ENCODE measurements at places on chromosomes 6 and 20.

DNA sequence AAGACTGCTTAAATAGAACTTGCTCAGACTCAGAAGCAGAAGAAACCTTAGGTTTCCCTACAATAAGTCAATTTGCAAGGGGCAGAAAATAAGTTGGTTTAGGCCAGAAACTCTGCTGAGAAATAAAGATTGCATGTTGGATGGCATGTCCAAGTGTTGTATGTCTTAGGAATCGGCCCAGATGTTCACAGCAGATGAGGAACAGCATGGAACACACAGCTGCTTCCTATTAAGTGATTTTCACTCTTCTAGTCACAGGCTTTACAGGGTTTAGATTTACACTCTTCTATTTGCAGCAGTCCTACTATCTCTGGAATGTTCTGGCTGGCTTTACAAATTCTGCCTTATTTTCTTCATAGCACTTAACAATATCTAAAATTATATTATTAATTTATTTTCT, 3.2 kb downstream of the ZKSCAN4 start:
- no peak for DNase-seq

GRCh38 chr6:40347571-40348011, 239.6 kb downstream of the LRFN2 start:
- DNase-seq, result no peak

- no peak for DNase-seq
Measured at GRCh38 chr20:61940976-61941720, 124.5 kb downstream of the TAF4 start.

- DNase-seq, result no peak
Measured at GRCh38 chr6:9878535-9878934, 536.3 kb downstream of the TFAP2A start.

DNA sequence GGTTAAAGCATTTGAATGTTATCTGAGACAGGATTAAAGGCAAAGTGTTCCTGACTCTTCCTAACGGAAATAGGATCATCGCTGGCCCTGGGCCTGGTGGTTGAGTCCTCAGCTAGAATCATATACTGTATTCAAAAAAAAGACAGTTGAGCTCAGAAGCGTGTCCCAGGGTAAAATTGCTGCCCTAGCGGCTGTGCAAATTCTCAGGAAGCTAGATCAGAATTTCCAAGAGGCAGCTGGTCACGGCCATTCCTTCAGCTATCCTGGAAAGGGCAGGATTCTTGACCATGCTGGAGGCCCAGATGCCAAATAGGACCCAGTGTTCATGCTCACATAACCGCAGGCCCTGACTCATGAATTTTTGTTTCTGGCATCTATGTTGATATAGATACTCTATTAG, 67.4 kb downstream of the STMND1 start:
- no peak for DNase-seq

DNA sequence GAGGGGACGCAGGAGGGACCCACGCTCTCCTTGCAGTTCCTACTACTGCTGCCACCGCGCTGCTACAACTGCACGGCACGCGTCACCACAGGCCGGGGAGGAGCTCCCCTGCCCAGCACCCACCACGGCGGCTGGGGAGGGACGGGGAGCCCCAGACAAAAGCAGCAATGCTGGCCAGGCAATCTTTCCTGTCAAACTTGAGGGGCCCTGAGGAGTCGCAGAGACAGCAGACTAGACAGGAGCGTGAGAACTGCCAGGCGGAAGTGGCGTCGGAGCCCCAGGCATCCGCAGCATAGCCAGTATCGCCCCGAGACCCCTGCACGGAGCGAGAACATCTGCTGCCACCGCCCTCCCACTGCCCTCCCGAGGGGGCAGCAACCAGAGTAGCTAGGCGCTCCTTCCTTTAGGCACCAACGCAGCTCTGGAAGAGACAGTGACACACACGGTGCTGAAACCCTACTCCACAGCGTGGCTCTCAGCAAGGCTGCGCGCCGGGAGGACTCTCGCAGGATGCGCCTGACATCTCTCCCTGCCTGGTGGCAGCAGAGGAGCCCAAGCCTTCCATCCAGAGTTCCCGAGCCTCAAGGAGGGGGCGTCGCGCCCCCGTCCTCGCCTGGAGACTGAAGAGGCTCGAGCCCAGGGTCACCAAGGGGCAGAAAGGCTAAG, 2.2 kb downstream of the TAF4 start:
- no peak for DNase-seq

DNA sequence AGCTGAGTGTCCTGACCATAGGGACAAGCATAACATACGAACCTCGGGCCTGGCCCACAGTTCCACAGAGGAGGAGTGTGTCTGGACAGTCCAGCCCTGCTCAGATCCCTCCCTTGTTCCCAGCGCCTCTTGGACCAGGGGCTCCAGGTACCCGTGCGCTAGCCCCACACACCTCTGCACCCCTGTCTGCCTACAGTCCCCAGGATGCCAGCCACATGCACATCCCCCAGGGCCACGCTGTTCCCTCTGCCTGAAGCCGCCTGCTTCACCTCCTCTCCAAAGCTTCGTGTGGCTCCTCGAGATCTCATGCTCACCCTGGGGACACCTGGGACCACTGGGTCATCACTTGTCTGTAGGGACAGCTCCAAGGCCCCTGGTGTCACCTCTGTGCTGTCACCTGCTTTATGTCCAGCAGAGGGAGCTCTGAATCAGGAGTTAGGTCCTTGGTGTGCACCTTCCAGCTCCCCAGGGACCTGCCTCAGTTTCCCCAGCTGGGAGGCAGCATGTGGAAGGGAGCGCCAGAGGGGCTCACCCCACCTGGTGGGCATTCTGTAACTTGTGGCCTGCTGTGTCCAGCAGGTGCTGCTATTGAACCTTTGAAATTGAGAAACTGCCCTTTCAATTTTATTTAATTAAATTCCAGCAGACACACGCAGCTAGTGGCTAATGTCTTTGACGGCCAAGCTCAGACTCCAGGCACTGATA, 7.3 kb upstream of the YTHDF1 start:
- DNase-seq, result no peak

GRCh38 chr20:47466704-47467459, 34.8 kb upstream of the NCOA3 start:
- DNase-seq, result no peak

DNA sequence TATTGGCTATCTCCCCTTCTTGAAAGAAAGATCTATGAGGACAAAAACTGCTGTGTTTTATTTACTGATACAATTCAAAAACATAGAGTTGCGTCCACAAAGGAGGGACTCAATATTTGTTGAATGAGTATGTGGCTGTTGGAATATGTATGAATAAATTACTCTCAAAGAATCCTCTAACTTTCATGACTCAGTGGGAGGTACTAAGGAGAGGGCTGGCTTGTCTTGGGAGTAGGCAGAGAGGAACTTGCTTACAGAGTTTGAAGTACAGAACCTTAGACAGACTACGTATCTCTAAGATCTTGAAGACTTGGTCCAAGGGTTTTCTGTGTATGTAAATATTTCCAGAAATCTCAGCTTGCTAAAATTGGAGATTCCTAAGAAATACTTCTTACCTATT, 504.0 kb upstream of the PTCHD4 start:
- DNase-seq, result no peak

DNA sequence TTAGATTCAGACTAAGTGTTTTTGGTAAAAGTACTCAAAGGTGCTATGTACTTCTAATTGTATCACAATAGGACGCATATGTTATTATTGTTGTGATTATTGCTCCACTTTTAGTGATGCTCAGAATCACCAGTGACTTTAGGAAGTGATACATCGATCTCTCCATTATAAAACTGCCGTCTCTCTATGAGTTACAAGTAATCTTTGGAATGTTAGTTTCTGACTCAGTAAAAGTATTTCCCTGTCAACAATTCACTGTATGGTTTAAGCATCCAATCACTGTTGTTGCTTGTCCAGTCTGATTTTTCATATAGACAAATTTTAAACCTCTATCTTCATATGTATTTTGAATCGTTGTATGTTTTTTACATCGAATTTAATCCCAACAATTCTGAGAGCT, 9.4 kb downstream of the DCBLD1 start:
- no peak for DNase-seq

DNA sequence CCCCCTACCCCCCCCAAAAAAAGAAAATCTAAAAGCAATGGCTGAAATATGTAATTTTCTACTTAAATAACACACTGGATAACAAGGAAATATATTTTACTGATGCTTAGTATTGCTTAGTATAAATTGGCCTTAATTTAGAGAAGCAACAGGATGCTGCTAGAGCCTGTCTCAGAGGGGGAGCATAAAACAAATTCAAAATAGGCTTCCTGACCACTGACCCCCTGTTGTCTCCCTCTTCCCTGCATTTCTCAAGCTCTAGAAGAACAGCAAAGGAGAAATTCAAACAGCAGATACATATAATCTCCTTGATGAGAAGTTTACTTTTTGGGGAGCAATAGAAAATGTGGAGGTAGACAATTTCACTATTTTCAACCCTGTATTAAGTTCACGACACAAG, 631.1 kb upstream of the GJE1 start:
- DNase-seq, result no peak

- no peak for DNase-seq
Measured at GRCh38 chr20:60715172-60715571, 536.9 kb upstream of the CDH4 start.

GRCh38 chr6:53615633-53616449, 49.7 kb downstream of the KLHL31 start:
- DNase-seq, result no peak

- no peak for DNase-seq
Measured at GRCh38 chr20:9279918-9280401, 211.1 kb downstream of the PLCB4 start.

DNA sequence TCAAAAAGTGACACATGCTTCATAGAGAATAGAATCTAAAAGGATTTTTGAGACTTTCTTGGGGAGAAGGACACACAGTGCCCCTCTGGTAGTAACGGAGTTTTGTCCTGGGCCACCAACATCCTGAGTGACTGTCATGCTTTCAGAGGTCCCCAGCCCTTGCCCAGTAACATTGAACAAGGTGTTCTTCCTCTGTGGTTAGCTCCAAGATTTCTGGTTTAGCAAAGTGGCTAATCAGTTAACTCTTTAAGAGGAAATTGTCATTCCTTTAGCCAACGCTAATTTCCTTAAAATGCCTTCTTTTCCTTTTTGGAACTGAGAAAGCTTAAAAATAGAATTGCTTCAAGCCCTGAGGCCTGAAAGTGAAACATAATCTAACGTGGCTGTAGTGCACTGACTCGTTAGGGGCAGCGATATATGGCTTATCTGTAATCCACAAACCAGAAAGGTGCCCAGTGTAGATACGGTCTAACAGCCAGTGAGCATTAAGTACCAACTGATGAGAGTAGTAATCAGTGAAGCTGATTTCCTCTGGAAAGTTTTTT, 7.8 kb downstream of the E2F3 start:
- no peak for DNase-seq

GRCh38 chr20:45059022-45059728, 41.8 kb downstream of the KCNS1 start:
- no peak for DNase-seq

- no peak for DNase-seq
Measured at GRCh38 chr6:138499303-138500018, at the start of gene NHSL1. TSS of gene NHSL1 (minus strand) at chr6:138499494. CDS start at chr6:138499290, 204 bp downstream.

- DNase-seq, result no peak
Measured at GRCh38 chr20:4516876-4517275, 204.8 kb upstream of the PRND start.

GRCh38 chr20:58714340-58714922, 21.8 kb downstream of the NPEPL1 start:
- no peak for DNase-seq

- no peak for DNase-seq
Measured at GRCh38 chr6:393391-394221, 2.1 kb downstream of the IRF4 start.

- DNase-seq, result no peak
Measured at GRCh38 chr20:44279228-44279627, 31.8 kb downstream of the FITM2 start.

DNA sequence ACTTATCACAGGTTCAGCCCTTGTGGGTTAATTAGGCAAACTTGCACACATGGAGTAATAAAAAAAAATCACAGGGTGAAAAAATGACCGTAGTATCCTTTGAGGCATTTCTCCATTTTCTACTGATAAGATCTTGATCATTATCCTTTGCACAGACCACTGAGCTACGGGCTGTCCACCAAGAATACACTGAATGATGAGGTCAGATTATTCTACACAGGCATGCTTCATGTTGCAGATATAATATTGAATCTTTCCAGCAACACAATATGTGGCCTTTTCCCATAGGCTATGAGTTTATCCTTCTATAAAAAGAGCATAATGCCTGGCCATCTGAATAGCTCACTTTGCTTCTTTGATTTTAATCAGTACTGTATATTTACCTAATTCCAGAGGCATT, 168.9 kb downstream of the FRK start:
- DNase-seq, result no peak

DNA sequence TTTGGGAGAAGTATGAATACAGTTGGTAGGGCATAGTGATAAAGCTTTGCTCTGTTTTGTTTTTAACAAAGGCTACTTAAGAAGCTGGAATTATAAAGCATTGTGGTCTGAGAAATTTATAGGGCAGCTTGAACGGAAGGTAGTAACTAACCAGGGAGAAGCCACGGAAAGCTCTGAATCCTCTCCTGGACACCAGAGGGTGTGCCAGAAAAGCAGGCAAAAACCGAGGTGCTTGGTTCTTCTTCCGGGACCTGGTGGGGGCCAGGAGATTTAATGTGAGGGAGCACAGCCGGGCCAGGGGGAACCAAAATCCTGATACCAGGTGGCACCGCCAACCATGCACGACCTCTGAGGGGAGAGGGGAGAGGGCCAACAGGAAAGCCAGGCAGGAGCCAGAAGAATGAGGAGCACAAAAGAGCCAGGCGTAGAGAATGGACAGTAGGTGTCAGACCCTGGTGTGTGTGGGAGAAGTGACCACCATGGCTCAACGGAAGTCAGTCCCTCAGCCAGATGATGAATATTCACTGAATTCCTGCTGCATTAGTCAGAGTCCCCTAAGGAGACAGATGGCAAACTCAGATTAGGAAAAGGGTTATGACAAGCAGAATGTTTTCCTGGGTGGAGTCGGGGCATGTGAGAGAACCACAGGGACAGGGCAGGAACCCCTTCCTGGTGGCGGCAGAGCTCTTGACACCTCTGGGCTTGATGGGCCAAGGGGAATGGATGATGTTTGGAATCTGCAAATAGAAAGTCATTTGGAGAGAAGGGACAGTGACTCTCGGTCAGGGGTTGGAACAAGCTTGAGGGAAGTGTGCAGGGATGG, 262.3 kb downstream of the ZNF217 start:
- DNase-seq, result no peak

DNA sequence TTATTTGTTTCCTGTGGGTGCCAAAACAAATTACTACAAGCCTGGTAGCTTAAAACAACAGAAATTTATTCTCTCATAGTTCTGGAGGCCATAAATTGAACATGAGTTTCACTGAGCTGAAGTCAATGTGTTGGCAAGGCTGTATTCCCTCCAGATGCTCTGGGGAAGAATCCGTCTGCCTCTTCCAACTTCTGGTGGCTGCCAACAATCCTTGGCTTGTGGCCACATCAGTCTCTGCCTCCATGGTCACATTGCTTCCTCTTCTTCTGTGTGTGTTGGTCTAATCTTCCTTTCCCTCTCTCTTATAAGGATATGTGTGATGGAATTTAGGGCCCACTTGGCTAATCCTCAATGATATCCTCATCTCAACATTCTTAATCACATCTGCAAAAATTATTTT, 92.8 kb upstream of the EPB41L1 start:
- no peak for DNase-seq

DNA sequence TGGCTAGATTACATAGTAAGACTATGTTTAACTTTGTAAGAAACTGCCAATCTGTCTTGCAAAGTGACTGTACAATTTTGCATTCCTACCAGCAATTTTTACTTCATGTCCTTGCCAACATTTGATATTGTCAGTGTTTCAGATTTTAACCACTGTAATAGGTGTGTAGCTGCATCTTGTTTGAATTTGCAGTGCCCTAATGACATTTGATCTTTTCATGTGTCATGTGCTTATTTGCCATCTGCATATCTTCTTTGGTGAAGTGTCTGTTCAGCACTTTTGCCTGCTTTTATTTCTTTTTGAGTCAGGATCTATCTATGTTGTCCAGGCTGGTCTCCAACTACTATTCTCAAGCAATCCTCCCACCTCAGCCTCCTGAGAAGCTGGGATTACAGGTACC, 2.4 kb upstream of the PRPH2 start:
- no peak for DNase-seq

Data from activated CD4-positive, CD25-positive, alpha-beta regulatory T cell treated with anti-CD3 and anti-CD28 coated beads, Interleukin-2, amount 50 U/mL, for 16 hours (primary cell).